ENCODE measurements at places on chromosomes 6 and 20.

GRCh38 chr20:50969912-50970311, 11.3 kb downstream of the MOCS3 start:
- no peak for DNase-seq

- DNase-seq, result no peak
Measured at GRCh38 chr6:104459543-104459942, 400.2 kb downstream of the HACE1 start.

DNA sequence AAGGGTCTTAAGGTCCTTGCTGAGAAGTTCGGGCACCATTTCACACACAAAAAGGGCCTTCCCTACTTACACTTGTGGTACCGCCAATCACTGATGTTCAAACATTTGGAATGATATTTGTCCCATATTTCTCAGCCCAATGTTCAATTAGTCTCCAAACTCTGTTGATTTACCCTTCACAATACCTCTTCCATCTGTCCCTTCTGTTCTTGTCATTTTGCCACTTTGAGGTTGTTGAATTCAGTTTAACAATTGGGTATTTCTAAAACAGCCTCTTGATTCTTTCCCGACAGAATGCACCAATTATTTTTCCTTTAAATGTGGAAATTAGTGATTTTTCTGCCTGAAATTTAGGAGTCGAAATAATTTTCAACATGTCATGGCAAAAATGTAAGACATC, 46.2 kb downstream of the NOX3 start:
- DNase-seq, result no peak

GRCh38 chr20:19758501-19759331, 658 bp downstream of the RIN2 start:
- DNase-seq, result peak; percentile 4

- no peak for DNase-seq
Measured at GRCh38 chr6:54992789-54993188, 146.2 kb downstream of the FAM83B start.

DNA sequence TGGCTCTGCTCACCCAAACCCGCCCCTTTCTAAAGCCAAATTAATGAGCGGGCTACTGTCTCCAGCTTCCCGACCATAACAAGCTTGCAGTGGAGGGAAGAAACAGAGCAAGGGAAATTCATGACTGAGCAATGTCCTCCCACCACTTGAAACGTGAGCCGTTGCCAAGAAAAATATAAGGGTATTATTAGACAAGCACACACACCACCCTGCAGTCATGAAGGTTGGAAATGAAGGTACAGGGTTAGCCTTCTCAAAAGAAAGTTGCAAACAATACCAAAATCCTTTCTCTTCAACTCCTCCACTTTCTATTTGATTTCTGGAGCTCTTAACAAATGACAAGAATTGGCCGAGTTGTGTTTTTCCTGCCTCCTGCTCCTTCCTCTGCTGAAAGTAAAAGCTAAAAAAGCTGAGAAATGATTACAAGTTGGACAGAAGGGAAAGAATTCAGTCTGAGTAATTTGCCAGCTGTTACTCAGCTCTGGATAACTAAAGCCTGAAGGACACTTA, 151.1 kb upstream of the B3GAT2 start:
- DNase-seq, result no peak

GRCh38 chr6:137847748-137848147, 19.3 kb upstream of the TNFAIP3 start:
- no peak for DNase-seq

DNA sequence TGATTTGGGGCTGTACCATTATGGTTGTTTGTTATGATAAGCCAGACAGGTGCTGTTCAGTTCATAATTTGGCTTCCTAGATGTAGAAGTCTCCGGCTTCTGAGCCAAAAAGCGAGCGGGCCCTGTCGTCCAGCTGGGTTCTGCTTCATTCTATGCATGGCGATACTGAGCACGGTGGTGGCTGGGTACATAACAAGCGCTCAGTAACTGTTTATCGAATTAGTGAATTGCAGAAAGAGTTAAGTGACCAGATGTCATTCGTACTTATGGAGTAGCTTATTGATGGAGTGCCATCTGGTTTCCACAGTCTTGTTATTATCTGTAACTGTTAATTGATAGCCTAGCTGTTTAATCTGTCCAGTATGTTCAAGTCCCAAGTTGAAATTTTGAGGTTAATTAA, 85.0 kb downstream of the DTD1 start:
- no peak for DNase-seq

GRCh38 chr6:153580776-153581175, 449.7 kb upstream of the RGS17 start:
- no peak for DNase-seq

- DNase-seq, result no peak
Measured at GRCh38 chr20:58130581-58130980, 97.9 kb downstream of the ANKRD60 start.

DNA sequence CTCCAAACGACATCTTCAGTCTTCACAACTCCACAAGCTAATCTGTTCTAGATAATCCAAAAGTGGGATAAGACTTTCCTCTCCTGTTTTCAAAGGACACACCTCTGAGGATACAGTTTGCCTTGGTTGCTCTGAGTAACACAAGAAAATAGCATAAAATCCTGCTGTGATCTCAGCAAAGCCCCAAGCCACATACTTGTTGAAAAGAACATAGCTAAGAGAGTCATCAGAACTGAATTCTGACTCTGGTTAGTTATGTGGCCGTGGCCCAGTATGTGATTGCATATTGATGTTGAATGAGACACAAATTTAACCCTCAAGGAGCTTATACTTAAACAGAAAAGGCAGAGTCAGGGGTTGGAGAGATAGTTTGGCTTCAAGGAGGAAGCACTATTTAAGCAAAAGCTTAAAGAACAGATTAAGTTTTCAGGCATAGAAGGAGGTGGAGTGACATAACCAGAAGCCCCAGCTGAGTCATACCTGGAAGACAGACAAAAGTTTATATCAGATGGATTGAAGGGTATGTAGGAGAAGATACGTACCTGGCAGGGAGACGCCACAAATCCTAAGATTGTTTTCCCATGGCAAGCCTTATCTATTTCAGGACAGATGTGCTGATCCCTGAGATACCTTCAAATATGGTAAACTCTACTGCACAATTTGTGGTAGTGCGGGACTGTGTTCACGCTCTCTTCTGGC, 41.2 kb downstream of the OPN5 start:
- DNase-seq, result no peak

GRCh38 chr20:3744806-3745685, 12.6 kb downstream of the HSPA12B start:
- DNase-seq, result peak; percentile 84

- DNase-seq, result peak; percentile 23
Measured at GRCh38 chr20:36836591-36837269, 39.2 kb upstream of the TLDC2 start.

DNA sequence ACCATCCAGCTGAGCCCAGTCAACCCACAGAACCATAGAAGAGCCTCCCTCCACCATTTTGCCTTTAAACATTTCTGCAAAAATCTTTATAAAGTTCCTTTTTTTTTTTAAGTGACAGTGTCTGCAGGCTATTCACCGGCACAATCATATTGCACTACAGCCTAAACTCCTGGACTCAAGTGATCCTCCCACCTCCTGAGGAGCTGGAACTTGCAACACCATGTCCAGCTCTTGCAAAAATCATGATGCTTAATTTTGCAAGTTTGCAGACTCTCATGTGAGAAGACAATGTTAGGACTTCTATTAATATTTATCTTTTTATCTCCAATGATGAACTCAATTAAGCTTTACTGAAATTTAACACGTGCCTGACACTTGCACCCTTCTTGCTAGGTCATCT, 88.8 kb downstream of the INSM1 start:
- no peak for DNase-seq

DNA sequence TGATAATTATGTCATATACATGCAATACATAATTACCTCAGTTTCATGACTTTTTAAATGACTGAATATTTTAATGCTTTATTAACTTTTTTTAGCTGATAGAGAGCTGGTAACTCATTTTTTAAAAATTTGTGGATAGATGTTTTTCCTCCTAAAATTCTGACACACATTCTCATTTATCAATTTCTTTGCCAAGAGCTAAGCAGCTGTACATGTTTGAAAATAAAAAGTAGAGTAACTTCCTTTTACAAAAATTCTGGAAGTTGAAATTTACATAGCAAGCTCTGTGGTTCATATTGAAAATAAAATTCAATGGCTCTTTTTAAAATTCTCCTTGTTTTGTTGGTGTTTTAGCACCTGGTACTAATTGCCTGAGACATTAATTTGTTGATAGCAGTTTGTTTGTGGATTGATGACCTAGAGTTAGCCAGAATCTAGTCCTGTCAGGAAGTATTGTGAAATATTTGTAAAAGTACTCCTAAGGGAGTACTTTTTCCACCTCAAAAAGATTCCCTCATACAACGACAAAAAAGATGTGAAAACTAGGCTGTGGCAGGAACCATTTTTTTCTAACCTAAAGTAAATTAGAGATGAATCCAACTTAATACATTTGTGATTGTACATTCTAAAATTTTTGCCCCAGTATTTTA, 621.8 kb downstream of the BCKDHB start:
- DNase-seq, result no peak

DNA sequence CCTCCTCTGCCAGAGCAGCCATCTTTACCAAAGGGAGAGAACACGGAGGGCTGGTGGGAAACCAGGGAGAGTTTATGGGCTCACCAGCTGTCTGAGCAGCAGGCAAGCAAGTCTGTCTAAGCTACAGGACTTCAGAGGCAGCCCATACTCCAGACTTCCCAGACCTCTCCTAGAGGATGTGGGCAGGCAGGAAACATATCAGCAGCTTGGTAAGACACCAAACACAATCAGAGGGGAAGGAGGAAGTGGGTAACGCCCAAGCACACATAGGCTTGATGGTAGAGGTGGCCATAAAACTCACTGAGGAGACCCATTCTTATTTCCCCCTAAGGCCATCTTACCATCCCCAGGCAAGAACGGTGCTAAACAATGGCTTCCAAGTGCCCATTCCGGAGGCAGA, 143.1 kb upstream of the ARID1B start:
- no peak for DNase-seq

DNA sequence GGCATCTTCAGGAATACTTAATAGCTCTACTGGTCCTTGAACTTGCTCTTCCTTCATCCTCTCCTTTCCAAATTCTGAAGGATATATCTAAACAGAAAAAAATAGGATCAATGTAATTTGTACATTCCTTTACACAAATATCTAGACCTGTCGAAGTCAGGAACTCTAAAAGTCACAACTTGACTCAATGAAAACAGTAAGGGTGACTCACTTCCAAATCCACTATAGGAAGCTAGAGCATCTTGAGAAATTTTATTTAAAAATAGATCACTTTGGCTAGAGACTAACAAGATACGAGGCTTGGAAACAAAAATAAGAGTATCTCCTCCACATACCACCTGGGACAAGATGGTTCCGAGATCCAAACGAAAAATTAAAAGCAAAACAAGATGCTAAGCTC, 12.2 kb downstream of the ESF1 start:
- no peak for DNase-seq

GRCh38 chr6:154276810-154277628, 79.6 kb downstream of the IPCEF1 start:
- peak; percentile 70 for DNase-seq

DNA sequence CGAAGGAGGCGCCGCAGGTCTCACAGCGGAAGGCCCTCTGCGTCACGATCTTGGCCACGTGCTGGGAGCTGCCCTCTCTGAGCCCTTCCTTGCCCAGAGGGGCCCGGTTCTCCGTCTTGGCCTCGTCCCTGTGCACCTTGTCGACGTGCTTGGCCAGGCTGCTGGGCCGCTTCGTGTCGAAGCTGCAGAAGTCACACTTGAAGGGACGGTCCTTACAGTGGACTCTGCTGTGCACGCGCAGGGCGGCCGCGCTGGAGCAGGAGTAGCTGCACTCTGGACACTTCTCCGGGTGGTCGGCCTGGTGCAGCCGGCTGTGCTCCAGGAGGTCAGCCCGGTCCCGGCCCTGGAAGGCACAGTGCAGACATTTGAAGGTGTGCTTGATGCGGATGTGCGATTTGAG, 106.9 kb downstream of the ZFP64 start:
- DNase-seq, result no peak

DNA sequence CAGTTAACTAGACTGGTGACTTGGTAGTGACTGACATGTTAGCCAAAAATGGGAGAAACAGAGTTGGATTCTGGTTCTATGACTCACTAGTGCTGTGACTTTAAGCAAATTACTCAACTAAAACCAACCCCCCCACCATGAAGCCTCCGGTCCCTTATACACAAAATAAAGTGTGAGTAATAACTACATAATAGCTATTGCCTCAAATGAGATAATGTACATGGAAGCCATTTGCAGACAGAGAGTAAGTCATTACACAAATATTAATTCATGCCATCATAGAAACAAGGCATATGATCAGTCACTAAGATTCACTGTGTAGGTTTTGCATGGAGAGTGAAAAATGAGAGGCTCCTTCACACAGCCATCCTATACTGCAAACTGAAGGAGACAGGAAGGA, 111.9 kb downstream of the HIVEP2 start:
- DNase-seq, result no peak

DNA sequence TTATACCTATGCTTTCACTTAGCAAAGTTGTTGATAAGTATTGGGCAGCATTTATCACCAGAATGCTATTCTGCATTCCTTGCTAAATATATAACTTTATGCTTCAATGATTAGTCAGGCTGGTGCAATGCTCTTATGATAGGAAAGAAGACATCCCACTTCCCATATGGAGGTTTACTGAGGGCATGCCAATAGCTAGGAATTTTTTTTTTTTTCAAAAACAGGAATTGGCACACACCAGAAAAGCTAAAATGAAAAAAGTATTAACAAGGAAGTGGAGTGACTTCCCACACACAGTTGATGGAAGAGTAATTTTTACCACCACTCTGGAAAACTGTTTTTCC, 90.8 kb downstream of the FRK start:
- DNase-seq, result no peak

- DNase-seq, result no peak
Measured at GRCh38 chr6:168507297-168507696, 66.3 kb downstream of the SMOC2 start.

- no peak for DNase-seq
Measured at GRCh38 chr20:15396900-15397299, 1059.5 kb upstream of the FLRT3 start.

DNA sequence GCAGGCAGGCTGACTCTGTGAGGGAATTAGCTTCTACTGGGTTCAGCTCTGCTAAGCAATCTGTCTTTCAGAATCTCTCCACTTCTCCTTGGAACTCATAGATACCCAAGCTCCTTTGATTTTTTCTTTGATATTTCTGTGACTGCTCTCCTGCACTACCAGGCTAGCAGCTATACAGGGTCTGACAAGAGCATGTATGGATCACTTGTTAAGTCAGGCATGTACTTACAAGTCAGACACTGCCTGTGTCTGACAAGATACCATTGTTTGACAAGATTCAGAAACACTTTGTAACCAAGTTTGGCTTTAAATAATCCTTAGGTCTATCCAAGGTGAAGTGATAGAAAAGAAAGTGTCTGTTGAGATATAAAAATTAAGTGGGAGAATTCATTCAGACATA, 79.5 kb downstream of the SESN1 start:
- DNase-seq, result no peak

DNA sequence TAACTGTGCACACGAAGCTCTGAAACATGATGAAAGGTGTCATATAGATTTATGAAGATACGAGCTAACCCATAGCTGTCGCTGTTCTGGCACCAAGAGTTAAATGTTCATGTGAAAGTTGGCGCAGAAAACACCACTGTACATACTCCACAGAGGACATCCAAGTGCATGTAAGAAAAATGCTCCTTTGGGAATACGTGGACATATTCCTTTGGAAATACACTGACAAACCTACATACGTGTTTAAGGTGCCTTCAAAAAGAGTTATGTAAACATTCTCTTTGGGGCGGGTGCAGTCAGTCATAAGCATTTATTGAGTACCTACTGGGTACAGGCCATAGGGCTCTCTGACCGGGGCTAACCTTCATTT, 723 bp upstream of the ARID1B start:
- DNase-seq, result peak; percentile 56

All from CD4-positive, alpha-beta T cell treated with Interleukin-21 for 1 hour (primary cell).